Skin of body (tissue), 3 donors: ENCODE measurements at places on chromosomes 6 and 20. TPM values are rescaled to one million over a fixed set of nuclear protein-coding genes. Genes with fewer than 3 reads are reported as not detected.

Gene DTNBP1
- 9.1 TPM for total RNA-seq

Gene SNX14
- 102 TPM for total RNA-seq

Gene NKX2-4
- not detected for total RNA-seq

Gene SLC24A3
- 7.1 TPM for total RNA-seq

Gene FAM209A
- not detected for total RNA-seq

Gene TOX2
- 0.89 TPM for total RNA-seq

Gene ASIP
- total RNA-seq = 7.6 TPM

Gene TMEM170B
- 5.8 TPM for total RNA-seq

Gene DSP
- total RNA-seq = 467 TPM

Gene PAX1
- 1.2 TPM for total RNA-seq

Gene ULBP2
- 0.89 TPM for total RNA-seq

Gene SDCBP2
- 9.4 TPM for total RNA-seq
